Activated CD4-positive, CD25-positive, alpha-beta regulatory T cell treated with anti-CD3 and anti-CD28 coated beads, Interleukin-2, amount 50 U/mL, for 72 hours (primary cell): ENCODE measurements at places on chromosomes 5 and 9.

GRCh38 chr5:94396687-94397086 is 221.7 kb downstream of the KIAA0825 start:
- no peak for DNase-seq

DNA sequence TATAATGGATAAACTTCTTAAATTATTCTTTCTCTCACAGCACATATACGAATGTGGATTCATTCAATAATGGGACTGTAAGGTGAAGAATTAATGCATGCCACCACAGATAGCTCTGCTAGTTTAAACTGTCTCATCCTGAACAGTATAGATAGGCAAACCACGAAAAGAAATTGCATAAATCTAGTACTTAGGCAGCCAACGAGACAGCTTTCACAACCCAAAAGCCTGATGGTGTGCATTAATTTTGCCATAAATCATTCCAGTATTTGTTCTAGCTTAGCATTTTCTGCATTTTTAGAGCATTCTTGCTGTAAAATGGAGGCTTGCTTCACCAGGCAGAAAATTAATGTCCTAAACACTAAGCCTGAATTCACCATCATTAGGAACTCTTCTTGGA is 834.2 kb upstream of the DMAC1 start:
- no peak for DNase-seq

GRCh38 chr5:132294728-132295504 is 722 bp downstream of the SLC22A4 start:
- DNase-seq, result peak; percentile 63

- no peak for DNase-seq
Observed at GRCh38 chr5:96370976-96371375, 62.1 kb downstream of the PCSK1 start.

DNA sequence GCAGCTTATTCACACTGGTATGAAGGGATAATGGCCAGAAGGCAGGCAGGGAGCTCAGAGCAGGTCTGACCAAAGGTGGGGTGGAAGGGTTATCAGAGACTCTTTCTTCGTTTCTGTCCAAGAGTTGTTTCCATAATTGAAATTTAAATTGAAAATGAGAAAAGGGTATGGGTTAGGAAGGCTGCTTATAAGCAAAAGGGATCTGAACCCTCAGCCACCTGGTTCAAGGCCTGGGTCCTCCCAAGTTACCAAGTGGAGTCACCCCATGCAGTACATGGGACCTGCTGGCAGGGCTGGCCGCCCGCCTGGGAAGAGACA is 17.8 kb downstream of the EEIG1 start:
- DNase-seq, result no peak
